Ammon's horn (tissue), 1 donor: ENCODE measurements at places on chromosomes 1 and 21.

GRCh38 chr1:2093636-2094035, 43.4 kb downstream of the PRKCZ start:
- DNase-seq: no peak

- no peak for DNase-seq
Observed at GRCh38 chr1:27379564-27380122, 3.5 kb downstream of the CD164L2 start.

DNA sequence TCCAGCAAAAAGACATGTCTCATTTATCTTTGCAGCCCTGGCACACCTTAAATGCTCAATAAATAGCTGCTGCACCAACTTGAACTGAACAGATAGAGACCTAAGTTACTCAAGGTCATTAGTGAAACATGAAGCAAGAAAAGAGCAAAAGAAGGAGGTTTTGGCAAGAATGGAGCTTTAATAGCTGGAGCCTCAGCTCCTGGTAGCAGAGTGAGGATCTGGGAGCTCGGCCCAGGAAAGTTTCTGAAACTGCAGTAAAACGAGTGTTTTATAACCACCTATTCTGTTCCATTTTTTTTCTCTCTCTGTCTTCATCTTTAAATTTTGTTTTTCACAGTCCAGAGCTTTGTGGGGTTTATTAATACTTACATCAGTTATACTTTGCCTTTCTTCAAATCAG, 207.5 kb downstream of the SETD4 start:
- no peak for DNase-seq

DNA sequence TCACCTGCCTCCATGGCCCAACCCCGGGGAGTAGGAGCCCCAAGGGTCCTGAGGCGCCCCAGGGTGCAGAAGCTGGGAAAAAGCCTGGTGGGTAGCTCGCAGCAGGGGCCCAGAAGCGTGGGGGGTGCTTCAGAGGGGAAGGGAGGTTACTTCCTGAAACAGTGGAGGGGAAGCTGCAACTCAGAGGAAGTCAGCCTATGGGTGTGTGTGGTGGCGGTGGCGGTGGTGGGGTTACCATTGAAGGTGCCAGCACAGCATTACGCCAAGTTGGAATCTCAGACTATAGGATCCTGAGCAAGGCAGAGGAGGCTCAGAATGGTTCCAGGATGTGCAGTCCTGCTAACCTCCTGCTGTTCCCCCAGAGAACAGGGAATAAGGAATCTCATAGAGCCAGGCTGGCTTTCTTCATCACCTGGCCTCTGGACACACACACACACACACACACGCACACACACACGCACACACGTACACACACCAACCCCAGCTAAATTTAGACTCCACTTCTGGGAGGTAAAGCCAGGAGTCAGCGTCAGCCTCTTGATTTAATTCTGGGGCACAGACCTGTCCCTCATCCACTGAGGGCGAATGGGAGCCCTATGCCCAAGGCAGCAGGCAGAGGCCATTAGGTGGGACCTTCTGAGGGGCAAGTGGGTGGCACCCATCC, 1.3 kb downstream of the DENND4B start:
- DNase-seq: peak; percentile 62

GRCh38 chr21:25580912-25581260, 26.4 kb downstream of the MRPL39 start:
- no peak for DNase-seq

DNA sequence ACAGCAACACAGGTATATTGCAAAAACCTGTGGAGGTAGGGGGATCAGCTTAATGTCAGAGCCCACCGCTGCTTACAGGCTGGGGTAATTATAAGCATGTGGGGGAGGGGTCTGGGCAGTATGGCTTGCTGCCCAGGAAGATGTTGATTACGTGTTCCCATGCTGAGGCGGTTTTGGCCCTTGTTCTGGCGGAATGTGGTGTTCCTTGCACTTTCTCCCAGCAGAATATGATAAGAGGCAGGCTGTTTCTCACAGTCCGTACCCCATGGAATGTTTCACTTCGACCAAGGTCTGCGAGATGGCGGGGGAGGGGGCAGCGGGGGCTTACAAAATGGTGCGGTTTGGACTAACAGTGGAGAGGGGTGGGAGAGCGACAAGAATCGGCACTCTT, 9.8 kb upstream of the HPCAL4 start:
- no peak for DNase-seq

GRCh38 chr1:244945109-244945671, 80.8 kb upstream of the HNRNPU start:
- no peak for DNase-seq

DNA sequence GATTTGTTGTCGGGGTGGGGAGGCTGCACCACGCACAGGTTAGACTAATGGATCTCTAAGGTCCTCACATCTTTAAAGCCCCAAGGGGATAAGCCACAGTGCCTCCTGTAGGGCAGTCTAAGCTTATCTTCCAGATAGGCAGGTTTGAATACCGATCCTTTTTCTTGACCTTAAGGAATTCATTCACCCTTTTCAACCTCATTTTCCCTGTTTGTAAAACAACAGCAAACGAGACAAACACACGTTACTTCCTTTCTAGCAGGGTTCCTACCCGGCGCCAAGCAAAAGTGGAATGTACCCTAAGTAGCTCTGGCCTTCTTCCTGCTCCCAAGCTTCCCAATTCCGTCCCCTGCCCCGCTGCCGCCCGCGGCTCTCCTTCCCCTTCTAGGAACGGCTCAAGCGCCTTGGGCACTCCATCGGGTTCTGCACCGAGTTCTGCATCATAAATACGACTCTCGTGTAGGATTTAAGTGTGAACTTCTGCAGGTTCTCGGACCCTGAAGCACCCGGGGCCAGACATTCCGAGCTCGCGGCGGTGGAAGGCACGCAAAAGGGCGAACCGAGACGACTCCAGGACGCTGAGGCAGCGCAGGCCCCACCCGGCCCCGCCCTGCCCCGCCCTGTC, 548 bp upstream of the CDC20 start:
- peak; percentile 34 for DNase-seq

DNA sequence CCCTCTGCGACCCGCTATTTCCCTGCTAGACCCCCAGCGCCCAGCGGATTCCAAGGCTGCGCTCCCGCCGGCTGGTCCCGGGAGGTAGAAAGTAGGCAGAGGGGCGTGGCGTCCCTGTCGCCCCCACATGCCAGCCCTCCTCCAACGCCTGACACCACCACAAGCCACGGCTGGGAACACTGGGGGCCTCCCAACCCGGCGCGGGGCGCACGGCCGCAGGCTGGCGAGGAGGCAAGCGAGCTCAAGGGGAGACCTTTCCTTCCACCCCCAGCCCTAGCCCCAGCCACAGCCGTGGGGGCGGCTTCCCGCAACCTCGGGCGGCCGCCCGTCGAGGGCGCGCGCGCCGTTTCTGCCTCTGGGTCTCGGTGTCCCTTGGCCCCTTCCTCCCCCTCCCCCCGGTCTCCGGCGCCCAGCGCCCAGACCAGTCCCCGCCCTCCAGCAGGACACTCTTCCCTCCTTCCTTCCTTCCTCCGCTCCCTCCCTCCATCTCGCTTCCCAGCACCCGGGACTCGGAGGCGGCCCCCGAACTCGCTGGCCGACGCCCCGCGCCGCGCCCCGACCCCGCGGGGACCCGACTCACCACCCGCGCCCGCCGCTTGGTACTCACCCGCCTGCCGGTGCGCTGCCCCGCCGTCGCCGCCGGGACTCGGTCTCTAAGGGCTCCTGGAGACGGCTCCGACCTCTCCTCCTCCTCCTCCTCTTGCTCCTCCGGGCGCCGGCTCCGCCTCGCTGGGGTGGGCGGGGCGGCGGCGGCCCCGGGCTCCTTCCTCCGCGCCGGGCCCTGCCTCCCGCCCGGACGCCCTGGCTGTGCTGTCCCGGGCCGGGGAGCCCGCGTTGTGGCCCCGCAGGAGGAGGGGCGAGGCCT, at the start of gene GNG12:
TSS of gene GNG12 (minus strand) at position 731 of the 865 bp plus-strand sequence. CDS start 125,781 bp downstream, outside the sequence.
- peak; percentile 37 for DNase-seq

GRCh38 chr1:41558761-41559171, 74.3 kb upstream of the EDN2 start:
- peak; percentile 38 for DNase-seq

GRCh38 chr1:99682291-99682751, 36.4 kb downstream of the PALMD start:
- DNase-seq: no peak

DNA sequence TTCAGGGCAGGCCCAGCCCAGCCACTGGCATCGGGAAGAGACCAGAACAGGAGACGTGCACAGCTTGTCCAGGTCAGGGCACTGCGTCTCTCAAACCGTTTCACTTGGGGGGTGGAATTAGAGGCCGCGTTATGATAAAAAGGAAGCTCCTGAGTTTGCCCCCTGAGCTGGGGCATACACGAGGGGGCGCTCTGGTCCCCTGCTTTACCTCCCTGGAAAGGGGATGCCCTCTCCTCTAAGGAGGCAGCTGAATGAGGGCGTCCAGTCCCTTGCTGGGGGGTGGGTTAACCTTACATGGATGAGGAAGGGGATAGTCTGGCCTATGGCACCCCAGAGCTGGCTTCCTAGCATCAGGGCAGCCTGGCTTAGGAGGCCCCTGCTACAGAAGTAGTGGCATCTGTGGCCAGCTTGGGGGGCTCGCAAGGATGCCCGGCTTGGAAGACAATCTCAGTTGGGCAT, 2.3 kb downstream of the MYOG start:
- DNase-seq: no peak

DNA sequence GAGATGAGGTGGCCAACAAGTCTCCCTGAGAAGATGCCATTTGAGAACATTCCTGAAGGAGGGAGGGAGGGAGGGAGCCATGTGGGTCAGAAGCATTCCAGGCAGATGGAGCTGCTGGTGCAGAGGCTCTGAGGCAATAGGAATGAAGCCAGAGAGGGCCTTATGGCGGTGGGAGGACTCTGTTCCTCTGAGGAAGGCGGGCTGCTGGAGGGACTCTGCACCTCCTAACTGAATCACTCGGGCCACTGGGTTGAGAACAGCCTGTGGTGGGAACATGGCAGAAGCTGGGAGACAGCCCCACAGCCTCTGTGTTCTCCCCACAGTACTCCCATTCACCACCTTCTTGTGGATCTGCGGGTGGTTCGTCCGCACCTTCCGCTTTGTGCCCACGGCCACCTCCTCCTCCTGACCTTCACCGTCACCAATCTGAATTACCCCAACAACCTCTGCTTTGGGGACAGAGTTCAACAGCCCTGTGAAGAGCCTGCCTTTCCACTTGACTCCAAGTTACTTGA, 2.4 kb upstream of the TMEM125 start:
- peak; percentile 40 for DNase-seq
